ENCODE measurements at places on chromosomes 2 and 18.

DNA sequence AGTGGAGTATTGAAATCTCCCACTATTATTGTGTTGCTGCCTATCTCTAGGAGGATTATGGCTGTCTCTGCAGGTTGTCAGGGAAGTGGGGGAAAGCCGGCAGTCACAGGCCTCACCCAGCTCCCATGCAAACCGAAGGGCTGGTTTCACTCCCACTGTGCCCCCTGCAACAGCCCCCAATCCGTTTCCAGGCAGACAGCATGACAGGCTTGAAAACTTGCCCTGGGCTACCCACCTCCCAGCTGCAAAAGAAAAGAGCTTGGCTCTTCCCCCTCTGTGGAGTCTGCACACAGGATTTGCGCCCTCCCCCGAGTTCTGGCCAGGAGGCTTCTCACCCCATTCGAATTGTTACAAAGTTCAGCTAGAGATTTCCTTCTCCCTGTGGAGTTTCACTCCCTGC, 87.4 kb upstream of the MSTN start:
- no peak for DNase-seq

DNA sequence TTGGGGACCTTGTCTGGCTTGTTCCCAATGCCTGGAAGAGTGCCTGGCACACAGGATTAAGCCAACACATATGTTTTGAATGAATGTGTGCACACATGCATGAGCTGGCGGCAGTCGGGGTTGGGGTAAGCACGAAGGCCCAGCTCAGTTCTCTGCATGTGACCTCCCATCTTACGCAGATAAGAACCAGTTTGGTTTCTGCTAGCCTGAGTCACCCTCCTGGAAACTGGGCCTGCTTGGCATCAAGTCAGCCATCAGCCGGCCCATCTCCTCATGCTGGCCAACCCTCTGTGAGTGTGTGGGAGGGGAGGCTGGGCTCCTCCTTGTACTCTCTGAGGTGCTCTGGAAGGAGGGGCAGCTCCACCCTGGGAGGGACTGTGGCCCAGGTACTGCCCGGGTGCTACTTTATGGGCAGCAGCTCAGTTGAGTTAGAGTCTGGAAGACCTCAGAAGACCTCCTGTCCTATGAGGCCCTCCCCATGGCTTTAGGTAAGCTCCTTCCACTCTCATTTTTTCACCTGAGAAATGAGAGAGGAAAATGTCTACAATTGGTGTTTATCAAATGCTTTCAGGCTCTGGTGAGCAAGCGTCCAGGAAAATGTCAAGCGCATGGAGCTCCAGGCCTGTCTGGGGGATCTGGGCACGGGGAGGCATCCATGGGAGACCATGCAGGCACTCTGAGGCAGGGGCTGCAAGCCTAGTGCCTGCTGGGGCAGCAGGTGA, 9.7 kb upstream of the IL1RN start:
- DNase-seq, result peak; percentile 87

GRCh38 chr18:69691008-69691760, 256.5 kb downstream of the CD226 start:
- peak; percentile 60 for DNase-seq

DNA sequence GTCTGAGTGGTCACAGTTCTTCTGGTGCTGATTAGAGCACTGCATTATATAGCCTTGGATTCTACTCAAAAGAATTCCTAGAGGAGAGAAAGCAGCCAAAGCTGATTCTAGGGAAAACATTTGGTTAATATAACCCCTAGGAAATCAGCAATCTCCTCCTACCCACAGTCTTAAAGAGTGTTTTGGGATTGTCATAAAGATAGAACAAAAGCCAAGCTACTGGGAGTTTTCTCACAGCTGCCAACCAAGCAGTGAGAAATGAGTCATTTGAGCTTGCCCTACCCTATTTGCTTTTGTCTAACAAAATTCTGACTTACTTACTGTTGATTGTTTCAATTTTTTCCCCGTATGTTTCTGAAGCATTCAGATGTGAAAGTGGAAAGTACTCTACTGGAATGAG, 469.3 kb downstream of the PLCL1 start:
- no peak for DNase-seq

- no peak for DNase-seq
These were observed 706.7 kb upstream of the TMEFF2 start for GRCh38 chr2:192901446-192901845.

All from OCI-M1 (cell line).